ENCODE measurements at places on chromosomes 11 and 22. TPM values are rescaled to one million over a fixed set of nuclear protein-coding genes. Genes with fewer than 3 reads are reported as not detected.
A peak's percentile ranks its signal among the peaks of the same experiment; 100 is the strongest.

GRCh38 chr11:74682731-74683278 is 48.4 kb downstream of the CHRDL2 start:
- DNase-seq, result no peak

- no peak for DNase-seq
These were observed 313.9 kb upstream of the B3GAT1 start for GRCh38 chr11:134725716-134726639.

DNA sequence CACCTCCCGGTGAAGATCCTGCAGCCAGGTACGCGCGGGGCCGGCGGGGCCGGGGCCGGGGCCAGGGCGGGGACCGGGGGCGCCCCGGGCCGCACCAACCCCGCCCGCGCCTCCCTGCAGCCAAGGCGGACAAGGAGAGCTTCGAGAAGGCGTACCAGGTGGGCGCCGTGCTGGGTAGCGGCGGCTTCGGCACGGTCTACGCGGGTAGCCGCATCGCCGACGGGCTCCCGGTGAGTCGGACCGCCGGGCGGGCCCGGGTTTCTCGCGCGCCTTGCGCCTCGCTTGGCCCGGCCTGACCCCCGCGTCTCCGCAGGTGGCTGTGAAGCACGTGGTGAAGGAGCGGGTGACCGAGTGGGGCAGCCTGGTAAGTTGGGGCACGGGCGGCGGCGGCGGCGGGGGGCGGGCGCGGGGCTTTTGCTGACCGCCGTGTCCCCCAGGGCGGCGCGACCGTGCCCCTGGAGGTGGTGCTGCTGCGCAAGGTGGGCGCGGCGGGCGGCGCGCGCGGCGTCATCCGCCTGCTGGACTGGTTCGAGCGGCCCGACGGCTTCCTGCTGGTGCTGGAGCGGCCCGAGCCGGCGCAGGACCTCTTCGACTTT is 531 bp downstream of the PIM3 start:
- DNase-seq, result peak; percentile 72

DNA sequence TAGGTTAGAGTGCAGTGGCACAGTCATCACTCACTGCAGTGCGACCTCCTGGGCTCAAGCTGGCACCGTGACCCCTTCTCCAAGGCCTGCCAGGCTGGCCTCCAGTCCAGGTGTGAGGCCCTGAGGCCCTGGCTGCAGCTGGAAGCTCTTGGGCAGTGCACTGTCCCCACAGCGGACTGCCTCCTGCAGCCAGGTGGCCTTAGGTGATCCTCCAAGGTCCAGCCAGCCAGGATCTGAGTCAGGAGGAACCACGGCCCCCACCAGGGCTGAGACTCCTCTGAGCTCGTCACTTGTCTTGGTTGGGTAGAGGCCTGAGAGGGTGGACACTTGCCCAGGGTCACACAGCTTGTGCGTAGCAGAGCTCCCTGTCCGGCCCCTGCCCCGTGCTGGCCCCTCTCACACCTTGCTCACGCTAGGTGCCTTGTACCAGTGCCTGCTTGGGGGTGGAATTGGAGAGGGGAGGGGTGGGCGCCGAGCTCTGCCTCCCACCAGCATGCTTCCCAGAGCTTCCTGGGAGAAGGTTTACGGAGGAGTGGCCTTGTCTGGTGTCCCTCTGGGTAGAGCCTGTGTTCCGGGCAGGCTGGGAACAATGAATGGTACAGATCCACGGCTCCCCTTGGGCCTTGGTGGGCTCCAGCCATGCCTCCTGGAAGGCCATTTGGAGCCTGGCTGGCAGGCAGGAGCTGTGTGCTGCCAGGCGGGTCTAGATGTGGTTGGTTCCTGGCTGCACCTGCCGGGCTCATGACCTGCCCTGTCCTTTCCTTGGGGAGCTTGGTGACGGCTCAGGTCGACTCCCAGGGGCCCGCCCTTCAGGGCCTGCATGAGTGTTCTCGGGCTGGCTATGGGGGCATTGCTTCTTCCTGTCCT is 20.6 kb downstream of the KCNQ1 start:
- no peak for DNase-seq

DNA sequence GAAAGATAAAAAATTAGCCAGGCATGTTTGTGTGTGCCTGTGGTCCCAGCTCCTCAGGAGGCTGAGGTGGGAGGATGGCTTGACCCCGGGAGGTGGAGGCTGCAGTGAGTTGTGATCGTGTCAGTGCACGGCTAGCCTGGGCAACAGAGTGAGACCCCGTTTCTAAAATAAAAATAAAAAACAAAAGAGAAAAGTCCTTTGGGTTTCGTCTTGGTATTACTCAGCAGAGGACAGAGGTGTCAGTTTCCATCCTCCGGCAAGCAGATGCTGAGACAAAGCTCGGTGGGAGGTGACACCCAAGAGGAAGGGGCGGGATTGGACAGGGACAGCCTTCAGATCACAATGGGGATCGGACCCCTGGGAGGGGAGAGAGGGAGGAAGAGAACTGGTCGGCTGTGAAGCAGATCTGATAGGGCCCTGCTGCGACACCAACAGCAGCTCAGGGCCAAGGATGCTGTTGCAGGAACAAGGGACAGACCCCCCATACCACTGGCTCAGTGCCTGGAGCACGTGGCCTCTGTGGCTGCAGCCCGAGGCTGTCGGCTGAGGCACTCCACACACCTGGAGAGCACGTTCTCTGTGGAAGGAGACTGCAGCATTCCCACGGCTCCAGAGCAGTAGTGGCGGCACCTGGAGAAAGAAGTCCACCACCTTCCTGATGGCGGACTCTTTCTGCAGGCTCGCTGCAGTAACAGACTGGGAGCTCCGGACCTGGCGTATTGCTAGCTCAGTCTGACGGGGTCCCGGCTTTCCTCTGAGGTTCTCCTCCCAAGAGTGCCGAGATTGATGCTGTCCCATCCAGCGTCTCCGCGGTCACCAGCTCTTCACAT is 5.2 kb upstream of the BID start:
- peak; percentile 22 for DNase-seq

The PANX3 gene
- not detected for total RNA-seq

DNA sequence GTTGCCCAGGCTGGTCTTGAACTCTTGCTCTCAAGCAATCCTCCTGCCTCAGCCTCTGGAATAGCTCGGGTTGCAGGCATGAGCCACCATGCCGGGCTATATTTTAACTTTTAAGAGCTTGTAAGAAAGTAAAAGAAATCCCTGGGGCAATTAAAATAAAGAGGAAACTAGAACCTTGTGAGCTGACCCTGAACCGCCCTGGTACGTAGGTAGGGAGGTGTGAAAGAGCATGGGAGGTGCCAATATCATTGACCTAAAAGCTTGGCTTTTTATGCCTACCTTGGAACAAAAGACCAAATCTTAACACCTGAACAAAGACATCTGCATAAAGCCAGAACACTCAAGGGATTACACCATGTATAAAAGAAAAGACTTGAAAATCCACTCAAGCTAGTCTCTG is 595.1 kb downstream of the SOX6 start:
- no peak for DNase-seq

The DLG2 gene
- 5.7 TPM for total RNA-seq

GRCh38 chr11:128628325-128628673 is 40.9 kb upstream of the ETS1 start:
- DNase-seq, result no peak

DNA sequence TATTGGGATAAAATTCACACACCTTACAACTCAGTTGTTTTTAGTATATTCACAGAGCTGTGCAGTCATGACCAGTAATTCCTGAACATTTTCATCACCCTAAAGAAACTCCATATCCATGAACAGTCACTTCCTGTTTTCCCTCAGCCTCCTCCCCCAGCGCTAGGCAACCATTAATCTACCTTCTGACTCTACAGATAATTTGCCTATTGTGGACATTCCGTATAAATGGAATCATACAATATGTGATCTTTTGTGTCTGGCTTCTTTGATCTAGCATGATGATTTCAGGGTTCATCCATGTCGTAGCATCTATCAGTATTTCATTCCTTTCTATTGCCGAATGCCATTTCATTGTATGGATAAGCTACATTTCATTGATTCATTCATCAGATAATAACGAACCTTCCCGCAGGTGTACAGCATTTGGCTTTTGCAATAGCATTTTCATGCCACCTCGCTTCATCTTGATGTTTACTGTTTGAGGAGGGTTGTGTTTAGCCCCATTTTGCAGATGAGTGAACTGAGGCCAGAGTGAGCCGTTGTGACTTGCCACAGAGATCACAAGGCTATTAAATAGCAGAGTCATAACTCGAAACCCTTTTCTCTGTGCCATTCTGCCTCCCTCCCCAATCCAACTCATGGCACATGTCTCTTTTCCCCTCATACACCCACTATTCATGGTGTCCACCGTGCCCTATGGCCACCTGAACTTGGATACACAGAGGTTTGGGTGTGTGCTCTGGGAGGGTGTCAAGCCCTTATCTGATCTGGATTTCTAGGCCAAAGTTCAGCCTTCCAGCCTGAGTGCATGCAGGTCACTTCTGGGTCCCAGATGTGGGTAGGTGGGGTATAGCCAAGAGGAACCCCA is 11.1 kb upstream of the MYH9 start:
- no peak for DNase-seq

The ANGPTL5 gene
- 0.77 TPM for total RNA-seq

DNA sequence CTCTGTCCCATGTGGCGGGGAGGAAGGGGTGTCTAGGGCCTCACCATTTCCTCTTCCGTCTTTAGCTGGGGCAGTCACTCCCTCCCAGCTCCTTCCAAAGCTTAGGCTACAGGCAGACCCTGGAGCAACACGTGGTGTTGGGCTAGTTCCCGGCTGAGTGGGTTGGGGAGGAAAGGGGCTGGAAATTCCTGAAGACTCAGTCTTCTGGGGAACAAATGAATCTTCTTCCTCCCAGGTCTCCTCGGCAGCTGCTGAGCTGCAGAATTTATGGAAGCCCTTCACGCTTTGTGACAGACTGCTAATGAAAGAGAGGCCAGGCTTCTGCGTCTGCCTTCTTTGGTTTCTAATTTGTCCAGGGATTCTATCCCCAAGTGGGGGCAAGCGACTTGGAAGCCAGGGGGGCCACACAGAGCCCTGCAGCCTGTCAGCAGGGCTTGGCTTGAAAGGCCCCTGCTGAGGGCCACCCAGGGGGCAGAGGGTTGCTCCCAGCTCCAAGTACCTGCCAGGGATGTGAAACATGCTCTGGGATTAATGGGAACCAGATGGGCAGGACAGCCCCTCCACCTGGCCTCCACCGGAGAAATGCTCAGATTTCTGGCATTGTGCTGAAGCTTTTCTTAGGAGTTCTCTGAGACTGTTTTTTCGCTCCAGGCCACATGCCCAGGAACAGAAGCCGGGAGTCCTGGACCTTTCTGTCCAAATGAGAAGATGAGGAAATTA is 123.1 kb downstream of the PKNOX2 start:
- DNase-seq, result peak; percentile 55

DNA sequence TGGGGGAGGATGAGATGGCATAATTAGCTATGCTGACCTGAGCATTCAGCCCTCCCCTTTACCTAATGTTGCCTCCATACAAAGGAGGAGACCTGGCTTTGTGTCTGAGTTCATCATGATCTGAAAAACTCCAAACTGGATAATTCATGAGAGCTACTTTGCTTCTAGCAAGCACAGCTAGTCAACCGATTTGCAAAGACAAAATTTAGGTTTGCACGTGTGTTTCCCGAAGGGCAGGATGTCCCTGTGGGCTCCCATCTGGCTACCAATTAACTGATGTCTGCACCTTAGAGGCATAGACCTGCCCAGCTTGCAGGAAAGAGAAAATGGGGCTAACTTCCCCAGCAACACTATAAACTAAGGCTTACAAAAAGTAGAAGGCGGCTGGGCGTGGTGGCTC is 42.2 kb upstream of the POU2AF1 start:
- DNase-seq, result no peak

The CADM1 gene
- 38.5 TPM for total RNA-seq

The MIOX gene
- not detected for total RNA-seq

The FREY1 gene
- 0.52 TPM for total RNA-seq

DNA sequence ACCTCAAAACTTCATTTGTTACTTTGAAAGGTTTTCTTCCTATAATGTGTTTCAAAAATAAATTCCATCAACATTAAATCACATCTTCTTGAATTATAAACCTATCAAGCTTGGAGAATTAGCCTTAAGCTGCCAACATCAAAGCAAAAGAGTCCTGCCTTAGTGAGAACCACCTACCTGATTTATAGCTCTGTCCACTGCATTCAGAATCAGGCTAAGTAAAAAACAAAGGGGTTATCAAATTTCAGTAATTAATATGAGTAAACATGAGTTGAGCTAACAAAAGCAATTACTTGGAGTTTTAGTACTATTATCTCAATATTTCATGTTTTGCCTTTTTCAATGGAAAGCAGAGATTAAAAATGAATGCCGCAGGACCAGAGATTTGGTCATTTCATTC is 73.9 kb downstream of the CADM1 start:
- DNase-seq, result no peak

Data from left ventricle myocardium superior (tissue), 1 donor.